Activated naive CD4-positive, alpha-beta T cell (primary cell): ENCODE measurements at places on chromosomes 16 and 17.

DNA sequence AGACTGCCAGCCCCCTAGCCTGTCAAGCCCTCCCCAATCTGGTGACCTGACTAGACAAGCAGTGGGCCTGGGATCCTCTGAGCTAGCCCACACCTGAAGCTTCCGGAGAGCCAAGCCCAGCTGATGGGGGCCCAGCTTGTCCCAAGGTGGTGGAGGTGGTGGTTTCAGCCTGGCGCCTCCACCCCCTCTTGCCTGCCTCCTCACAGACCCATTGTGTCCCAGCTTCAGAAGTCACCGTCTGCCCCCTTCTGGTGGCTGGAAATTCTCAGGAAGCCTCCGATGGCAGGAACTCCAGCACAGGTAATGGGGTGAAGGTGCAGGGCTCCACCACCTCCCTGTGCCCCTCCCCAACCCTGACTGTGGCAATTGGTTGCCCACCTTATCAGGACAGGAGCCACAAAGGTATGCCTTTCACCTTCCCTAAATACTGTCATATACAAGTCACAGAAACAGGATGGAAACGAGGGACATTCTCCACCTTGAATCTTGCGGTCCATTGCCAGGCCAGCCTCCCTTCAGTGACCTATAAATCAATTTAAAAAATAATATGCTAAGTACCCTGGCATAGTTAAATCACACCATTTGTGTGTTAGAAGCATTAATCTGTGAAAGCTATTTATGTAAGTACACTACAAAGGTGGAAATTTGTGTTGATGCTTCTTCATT is 66.0 kb upstream of the ZNF423 start:
- DNase-seq, result no peak

DNA sequence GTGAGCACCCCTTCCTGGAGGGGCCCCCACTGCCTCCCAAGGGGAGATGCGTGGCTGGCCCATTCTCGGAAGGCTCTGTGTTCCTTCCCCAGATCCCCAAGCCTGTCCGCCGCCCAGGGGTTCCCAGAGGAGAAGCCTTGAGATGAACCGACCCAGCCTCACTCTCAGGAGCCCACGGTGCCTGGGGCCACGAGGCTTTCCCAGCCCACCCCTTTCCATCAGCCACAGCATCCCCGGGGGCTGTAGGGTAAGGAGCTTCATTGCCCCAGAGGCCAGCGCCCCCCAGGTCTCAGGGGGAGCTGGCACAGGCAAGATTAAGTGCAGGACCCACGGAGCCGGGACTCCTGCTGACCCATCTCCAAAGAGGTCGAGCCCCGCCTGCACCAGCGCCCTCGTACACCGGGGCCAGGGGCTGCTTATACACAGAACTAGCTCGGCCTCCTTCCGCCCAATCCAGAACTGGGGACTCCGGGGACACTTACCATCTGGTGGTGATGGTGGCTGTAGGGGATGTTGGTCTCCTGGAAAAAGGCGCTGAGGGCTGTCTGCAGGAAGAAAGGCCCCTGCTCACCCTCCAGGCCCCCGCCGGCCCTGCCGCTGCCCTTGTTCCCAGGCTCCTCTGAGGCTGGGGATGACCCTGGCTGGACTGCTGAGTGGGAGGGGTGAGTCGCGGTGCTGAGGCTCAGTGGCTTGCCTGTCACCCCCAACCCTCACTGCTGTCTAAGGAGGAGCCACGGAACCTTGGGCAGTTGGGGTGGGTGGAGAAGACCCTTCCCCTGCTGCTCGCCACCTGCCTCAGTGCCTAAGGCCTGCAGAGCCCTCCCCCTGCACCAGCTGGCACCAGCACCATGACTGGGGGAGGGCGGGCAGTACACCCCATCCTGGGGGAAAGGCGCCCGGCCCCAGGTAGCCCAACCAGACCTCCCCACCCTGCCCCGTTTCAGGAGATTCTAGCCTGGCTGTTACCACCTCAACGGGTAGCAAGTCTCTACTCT is 4.4 kb downstream of the UBALD1 start:
- DNase-seq, result no peak

DNA sequence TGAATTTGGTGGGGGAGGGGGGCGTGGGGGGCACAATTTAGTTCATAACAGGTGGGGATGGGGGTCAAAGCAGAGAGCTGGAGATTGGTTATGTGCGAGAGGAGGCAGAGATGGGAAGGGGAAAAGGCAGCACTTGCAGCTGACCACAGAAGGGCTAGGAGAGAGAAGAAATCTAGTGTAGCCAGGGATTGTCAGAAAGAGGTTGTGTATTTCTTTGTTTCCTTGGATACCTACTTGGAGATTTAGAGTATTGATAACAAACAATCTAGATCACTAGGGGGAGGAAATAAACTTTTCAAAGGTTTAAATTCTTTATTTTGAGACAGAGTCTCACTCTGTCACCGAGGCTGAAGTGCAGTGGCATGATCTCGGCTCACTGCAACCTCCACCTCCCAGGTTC is 47.1 kb upstream of the YPEL2 start:
- DNase-seq, result no peak

- no peak for DNase-seq
Observed at GRCh38 chr17:19440421-19440820, 29.4 kb downstream of the RNF112 start.

DNA sequence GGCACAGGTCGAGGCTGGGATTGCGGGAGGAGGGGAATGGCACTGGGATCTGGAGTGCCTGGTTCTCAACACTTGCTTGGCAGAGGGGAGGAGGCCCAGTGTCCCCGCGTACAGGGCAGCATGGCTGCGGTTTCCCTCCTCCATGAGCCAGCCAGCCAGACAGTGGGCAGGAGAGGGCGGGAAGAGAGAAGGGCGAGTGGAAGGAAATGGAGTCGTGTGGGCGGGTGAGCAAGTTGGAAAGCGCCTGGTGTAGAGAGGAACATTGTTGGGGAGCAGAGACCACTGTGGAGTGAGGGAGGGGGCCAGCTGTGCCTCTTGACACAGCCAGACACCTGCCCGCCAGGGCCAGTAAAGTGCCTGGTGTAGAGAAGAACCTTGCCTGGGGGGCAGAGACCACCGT is 130.5 kb downstream of the OR1D5 start:
- no peak for DNase-seq
